ENCODE measurements at places on chromosomes 2 and 18.

DNA sequence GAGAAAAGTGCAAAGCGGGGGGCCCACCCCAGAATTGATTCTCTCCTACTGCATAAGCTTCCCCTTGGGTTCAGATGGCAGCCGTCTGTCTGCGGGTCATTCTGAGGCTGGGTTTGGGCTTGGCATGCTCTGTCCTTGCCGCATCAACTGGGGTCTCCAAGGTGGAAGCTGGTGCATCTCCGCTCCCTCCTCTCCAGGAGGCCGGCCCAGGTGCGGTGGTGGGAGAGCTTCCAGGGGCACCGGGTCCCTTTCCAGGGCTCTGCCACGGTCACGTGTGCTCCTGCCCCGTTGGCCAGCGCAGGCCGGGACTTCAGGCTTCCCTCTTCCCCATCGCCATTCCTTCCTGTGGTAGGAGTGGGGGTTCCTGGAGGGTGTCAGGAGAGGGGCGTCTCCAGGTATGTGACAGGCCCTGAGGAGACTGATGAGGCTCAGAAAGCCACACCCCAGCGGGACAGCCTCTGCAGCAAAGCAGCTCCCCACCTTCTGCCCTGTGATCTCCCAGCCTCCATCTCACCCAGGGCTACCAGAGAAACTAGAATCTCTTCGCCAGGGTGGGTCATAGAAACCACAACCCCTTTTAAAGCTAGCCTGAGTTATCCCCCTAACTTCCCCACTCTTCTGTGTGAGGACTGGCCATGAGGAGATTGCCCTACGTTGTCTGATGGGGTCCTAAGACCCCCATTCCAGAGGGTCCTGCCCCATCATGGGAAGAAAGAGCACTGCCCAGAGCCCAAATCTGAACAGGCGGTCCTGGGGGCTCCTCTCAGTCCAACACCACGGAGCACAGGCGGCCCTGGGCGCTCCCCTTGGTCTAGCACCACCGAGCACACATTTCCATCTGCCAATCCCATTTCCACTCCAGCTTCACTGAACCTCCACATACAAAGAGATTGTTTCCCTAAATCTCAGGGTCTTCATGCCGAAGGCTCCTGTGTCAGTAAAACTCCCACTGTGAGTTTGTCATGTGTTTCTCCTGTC is 76.6 kb downstream of the SLC66A2 start:
- DNase-seq, result no peak

DNA sequence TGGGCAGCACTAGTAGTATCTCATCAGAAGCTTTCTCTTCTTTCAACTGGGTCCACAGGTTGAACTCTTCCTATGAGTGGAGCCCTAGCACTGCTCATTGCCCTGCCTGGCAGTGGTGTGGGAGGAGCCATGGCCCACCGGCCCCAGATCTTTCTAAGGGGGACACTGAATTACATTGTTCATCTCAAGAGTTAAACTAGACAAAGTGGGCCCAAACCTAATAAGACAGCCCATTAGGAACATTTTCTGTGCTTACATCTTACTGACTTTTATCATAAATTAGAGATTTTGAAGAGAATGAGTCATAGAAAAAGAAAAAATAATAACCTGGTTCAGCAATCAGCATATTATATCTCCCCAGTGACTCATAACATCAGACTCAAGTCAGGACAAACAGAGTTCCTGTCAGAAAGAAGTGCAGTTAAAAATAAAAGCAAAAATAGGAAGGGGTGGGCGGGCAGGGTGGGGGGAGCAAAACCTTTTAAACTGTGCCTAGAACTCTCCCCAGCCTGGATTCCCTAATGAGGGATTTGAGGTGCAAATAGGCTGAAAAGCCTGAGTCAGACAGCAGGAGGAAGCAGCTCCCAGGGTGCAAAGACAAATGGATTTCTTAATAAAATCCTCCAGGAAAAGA is 161.6 kb upstream of the TRIB2 start:
- no peak for DNase-seq

DNA sequence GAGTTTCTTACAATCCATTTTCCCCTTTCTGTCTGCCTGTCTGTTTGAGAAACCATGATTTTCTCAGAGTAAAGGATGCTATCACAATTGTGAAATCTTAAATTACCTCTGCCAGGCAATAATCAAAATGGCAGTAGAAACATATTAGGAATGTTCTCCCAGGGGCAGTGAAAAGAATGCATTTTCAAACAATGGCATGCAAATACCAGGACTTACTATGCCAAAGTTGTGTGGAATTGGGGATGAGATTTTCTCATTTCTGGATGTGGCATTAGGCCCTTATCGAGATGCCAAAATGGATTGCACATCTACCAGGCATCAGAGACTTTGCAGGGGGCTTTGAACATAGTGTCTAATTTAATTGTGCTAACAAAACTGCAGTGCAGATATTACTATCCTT is 821.4 kb downstream of the RNF144A start:
- no peak for DNase-seq

DNA sequence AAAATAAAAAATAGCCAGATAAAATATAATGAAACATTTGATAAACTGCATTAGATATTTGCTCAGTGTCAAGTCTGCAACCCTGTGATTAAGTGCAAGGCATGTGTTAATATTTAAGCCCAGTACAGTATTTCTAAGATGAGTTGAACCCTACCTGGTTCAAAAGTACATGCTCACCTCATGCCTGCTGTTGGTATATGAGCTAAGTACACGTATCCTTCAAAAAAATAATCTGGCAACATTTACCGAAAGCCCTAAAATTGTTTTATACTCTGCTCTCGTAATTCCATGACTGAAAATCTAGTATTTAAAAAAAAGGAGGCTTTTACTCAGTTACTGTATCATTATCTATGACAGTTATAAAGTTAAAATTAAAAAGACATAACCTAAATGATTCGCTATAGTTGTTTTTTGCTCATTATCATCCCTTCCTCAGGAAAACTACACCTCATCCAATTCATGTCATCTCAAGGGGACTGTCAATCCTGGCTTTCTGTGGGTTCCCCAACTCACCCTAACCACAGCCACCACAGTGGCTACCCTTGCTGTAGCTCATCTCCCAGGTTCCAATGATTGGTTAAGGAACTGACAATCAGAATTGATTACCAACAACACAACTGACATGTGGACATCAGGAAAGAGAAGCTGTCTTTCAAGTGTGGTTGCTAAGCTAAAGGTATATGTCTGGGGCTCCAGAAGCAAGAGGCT is 10.6 kb downstream of the TLK1 start:
- DNase-seq, result no peak

- no peak for DNase-seq
Observed at GRCh38 chr2:127000937-127001336, 102.2 kb downstream of the TEX51 start.

GRCh38 chr2:195456771-195457170 is 200.3 kb upstream of the SLC39A10 start:
- DNase-seq, result no peak

- DNase-seq, result no peak
Observed at GRCh38 chr2:158753641-158754611, 41.2 kb upstream of the DAPL1 start.

- no peak for DNase-seq
Observed at GRCh38 chr18:50579061-50579774, 19.3 kb downstream of the MAPK4 start.

DNA sequence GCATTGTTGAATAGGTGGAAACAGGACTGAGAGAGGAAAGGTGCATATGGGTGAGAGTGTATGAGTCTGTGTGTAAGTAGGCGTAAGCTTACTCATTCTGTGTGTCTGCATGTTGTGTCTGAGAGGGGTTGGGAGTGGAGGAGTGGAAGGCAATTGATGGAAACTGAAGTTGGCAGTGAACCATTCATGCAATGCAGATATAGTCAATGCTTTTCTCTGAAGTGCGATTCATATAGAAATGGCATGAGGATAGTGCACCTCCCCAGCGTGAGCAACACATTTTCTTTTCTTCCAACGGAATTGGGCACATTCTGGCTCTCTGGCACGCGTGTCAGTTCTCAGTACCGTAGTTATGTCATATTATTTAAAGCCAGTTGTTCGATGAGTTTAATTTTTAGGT is 250.5 kb downstream of the NYAP2 start:
- no peak for DNase-seq

- no peak for DNase-seq
Observed at GRCh38 chr2:56088411-56088810, 95.4 kb upstream of the CCDC85A start.

DNA sequence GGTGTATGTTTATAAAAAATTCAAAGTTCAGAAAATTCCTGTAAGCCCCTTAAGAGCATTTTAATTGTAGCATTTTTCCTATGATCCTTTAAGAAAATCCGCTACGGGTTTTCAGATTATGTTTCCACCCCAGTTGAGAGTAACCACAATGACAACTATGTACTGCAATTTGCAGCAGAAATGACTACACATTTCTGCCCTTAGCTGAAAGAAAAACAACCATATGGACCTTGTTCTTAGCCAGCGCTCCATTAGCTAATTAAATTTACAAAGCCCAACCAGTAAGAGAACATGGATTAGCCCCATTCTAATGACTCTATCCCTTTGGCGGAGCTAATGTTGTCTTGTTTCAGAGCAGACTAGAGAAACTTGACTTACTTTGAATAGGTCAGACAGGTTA is 247.6 kb downstream of the SLC8A1 start:
- DNase-seq, result no peak

- DNase-seq, result no peak
Observed at GRCh38 chr2:196263181-196263747, 91.9 kb upstream of the STK17B start.

DNA sequence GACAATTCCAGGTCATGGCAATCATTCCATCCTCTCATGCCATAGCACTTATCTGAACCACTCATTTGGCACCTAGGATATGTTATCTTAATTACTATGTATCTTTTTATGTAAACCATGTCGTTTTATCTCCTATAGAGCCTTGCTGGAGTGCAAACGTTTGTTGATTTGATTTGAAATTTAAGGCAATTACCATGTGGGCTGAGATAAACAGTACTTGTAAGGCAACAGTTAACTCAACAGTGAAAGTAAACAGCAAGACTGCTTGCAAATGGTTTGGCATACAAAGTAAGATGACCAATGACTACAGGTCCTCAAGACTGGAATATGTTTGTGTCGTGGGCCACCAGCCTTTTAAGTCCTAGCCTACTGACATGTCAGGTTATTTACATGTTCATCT is 133.7 kb upstream of the ZFP36L2 start:
- DNase-seq, result no peak

- no peak for DNase-seq
Observed at GRCh38 chr2:189254268-189254883, 74.8 kb upstream of the COL5A2 start.

- no peak for DNase-seq
Observed at GRCh38 chr2:98501876-98502275, 57.2 kb downstream of the INPP4A start.

DNA sequence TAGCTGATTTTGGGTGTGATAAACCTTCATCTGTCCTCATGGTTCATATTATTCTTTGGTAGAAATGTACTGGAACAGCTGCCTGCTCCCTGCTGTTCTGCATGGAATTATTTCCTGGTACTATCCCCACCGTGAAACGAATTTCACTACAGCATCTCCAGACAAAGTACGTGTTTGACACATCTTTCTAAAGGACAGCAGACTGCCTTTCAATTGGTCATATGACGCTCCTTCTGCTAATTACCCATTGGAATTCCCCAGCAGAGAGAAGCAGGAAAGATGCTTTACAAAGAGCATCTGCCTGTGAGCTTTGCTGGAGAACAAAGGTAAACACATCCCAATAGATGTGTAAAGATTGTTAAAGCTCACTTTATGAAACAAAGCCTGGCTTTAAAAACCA is 4.4 kb upstream of the RFX8 start:
- DNase-seq, result no peak

- no peak for DNase-seq
Observed at GRCh38 chr2:104870100-104870975, 16.4 kb downstream of the POU3F3 start.

DNA sequence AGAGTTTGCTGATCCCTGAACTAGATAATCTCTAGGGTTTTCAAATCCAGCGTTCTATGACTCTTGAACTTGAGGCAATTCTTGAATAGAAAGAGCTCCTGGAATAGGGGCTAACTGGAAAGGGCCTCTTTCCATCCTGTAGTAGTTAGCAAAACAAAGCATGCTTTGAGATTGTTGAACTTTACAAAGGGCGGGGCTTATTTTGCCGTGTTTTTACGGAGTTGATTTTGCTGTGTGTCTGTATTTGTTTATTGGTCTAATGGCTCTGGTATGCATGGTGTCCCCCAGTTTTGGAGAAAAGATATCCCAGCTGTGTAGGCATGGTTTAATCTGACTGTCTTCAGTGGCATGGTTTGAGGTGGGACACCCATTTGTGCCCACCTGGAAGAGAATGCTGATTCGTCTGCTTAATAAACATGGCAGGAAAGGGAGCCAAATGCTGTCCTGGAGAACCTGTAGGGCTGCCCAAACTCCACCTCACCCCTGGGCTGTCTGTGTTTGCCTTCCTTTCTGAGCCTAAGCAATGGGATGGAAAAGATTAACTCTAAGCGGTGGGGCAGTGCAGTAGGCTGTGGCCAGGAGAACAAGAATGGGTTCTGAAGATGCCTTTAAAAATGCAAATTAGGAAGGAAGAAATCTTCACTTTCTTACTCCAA is 74.1 kb upstream of the FOSL2 start:
- DNase-seq, result no peak

DNA sequence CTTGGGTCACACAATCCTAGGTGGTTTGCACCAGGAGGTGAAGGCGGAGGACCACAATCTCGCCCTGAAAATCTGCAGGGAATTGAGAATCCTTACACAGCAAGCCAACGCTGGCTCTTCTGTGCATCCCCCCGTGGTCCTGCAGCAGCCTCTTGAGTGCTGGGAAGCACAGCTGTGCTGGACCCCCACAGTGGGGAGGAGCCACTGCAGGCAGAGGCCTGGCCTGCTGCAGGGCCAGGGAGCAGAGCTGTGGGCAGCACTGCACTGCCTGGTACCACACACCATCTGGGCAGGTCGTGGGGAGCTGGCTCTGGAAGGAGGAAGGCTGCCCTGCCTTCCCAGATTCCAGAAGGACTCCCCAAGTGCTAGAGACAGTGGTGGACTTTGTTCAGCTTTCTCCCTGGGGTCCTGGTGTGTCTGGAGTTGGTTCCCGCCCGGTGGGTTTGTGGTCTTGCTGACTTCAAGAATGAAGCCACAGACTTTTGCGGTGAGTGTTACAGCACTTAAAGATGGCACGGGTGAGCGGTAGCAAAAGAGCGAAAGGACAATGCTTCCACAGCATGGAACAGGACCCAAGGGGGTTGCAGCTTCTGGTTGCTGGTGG is 106.3 kb downstream of the FAM168B start:
- DNase-seq, result no peak

GRCh38 chr2:239985356-239985755 is 39.8 kb downstream of the NDUFA10 start:
- no peak for DNase-seq
